ENCODE measurements at places on chromosomes 6 and 20.

GRCh38 chr20:19015351-19016139 lies 196.9 kb upstream of the SLC24A3 start:
- no peak for DNase-seq

DNA sequence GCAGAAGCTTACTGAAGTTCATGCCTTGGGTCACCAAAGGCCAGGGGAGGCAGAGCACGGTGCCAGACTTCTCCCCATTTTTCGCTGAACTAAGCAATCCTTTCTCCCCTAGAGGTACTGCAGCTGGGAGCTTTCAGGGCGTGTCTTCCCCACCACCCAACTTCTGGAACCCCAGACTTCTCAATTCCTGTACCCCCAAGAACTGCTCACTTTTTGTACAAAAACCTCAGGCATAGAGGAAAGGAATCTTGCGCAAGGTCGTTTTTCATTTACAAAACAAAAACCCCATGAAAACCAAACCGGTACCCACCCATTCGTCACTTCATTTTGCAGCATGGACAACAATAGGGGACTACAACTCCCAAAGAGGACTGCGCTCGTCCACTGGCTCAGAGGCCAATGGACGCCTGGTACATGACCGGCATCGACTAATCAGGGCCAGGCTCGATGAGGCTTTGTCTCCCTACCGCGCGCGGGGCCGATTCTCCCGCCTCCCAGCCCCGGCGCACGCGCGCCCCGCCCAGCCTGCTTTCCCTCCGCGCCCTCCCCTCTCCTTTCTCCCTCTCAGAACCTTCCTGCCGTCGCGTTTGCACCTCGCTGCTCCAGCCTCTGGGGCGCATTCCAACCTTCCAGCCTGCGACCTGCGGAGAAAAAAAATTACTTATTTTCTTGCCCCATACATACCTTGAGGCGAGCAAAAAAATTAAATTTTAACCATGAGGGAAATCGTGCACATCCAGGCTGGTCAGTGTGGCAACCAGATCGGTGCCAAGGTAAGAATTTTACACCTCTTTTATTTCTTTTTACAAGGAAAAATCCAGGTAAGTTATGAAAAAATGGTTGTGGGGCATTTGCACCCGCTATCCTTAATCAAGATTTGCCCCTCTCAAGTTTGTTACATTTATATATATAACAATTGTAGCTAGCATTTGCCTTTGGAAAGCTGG lies at the start of gene TUBB:
TUBB (plus strand) TSS at position 562 of the 947 bp plus-strand sequence; CDS start at position 717, 155 bp downstream.
- DNase-seq: peak; percentile 94

DNA sequence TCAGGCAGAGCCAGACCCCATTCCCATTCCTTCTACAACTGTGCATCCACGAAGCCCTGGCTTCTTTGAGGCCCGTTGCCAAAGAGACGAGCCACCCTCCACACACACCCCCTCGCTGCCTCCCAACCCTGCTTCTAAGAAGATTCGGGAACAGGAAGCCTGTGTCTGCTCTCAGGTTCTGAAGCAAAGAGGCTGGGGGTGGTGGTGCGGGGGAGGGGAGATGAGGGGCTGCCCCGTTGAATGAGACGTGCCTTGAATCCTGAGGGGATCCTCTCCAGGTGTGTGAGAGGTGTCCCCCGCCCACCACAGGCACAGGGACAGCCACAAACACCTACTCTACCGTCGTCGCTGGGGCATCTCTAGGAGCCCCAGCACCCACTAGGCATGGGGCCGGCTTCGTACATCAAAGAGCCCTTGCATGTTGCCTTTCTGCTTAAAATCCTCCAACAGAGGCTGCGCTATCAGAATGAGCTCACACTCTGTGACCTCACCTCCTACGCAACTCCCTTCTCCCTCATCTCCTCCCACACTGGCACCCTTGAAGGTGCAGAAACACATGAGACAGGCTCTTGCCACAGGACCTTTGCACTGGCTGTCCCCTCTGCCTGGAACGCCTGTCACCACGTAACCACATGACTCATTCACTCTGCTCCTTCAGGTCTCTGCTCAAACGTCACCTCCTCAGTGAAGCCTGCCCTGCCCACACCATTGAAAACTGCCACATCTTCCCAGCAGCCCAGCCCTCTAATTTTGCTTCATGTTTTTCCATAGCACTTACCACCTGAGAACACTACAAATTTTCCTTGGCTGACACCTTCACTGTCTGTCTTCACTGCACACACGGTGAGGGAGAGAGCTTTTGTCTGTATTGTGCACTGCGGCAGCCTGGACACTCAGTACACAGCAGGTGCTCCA lies 58.5 kb downstream of the PREX1 start:
- DNase-seq: peak; percentile 88

DNA sequence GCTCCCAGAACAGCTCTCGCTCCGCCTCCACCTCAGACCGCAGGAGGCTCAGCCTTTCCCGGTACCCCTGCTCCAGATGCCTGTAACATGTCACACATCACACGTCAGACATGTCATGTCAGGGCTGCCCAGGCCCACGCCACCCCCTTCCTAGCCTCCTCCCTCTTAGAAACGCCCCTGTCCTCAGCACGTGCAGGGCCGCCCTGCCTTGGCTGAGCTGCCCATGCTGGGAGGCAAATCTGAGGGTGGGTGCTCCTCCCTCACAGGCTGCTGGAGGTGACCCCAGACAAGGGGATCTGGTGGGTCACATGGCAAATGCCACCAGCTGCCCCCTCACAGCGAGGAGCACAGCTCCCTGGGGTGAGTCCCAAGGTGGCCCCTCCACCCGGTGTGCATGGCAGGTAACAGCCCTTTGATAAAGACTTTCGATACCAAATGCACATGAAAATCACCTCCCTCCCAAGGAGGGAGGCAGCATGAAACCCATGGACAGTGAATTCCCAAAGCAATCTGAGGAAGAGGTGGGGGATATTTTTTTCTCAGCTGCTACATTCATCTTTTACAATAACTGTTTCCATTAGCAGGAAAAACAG lies 84.1 kb downstream of the GINS1 start:
- no peak for DNase-seq

- DNase-seq: no peak
Measured at GRCh38 chr20:45433316-45433715, 17.4 kb downstream of the PIGT start.

GRCh38 chr6:11425431-11425871 lies 112.1 kb upstream of the TMEM170B start:
- no peak for DNase-seq

DNA sequence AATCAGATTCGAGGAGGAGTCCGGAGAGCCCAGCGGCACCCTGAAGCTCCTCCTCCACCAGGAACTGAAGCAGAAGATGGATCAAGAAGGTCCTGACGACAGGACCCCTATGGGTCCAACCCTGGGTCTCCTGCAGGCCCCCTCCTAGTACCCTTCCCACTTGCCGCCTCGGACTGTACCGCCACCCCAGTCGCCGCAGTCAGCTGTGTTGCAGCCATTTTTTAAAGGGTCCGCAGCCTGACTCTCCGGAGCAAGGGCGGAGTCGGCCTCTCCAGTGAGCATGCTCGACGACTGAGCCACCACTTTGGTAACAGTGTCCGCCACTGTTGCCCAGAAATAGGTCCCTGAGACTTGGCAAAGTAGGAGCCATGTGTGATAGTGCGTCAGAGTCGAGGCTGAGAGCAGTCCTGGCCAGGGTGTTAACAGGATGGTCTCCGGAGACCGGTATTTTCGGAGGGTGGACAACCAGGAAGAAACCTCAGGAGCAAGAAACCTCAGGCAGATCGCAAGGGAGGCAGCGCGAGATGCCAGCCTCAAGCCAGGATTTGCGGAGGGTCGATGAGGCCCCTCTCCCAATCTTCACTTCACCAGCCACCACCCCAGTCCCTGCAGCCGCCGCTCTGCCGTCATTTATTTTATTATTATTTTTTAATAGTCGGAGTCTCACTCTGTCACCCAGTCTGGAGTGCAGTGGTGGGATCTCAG lies 294.6 kb upstream of the ZNF337 start:
- DNase-seq: no peak

DNA sequence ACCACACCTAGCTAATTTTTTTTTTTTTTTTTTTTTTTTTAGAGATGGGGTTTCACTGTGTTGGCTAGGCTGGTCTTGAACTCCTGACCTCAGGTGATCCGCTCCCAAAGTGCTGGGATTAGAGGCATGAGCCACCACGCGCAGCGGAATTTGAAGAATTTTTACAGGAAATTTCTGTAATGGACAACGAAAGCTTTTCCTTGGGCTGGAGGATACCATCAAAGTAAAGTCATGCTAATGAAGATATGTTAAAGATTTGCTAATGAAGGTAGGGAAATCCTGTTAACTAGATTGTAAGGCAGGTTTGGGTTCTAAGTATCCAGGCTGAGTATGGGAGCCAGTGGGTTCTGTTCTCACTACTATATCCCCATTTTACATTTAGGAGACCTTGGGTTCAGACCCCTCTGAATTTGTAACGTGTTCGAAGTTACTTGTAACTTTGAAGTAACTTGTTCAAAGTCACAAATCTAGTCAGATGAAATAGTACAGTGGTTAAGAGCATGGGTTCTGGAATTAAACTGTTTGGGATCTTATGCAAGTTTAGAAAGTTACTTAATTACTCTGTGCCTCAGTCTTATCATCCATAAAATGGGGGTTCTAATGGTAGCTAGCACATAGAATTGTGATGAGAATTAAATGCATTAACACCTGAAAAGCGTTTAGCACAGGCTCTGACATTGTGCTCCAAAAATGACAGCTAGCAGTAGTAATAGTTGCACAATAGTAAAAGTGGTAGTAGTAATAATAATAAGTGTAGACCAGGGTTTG lies 123.4 kb upstream of the GPR6 start:
- no peak for DNase-seq

DNA sequence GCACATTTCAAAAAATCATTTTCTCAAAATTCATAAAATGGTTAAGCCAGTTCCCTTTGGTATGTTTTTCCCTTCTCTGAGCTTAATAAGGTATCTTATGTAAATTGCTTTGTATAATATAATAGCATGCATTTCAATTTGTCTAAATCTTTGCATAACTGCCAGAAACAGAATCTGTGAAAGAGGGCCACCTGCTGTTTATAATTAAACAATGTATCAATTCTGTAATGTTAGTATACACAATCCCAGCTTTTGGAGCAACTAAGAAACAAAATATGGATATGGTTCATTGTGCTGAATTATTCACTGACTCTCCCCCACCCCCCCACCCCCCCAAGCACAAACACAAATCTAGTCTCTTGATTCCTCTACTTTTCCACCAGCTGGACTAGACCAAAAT lies 54.8 kb downstream of the GPX5 start:
- no peak for DNase-seq

- DNase-seq: no peak
Measured at GRCh38 chr6:89372506-89372901, 20.0 kb upstream of the UBE2J1 start.

DNA sequence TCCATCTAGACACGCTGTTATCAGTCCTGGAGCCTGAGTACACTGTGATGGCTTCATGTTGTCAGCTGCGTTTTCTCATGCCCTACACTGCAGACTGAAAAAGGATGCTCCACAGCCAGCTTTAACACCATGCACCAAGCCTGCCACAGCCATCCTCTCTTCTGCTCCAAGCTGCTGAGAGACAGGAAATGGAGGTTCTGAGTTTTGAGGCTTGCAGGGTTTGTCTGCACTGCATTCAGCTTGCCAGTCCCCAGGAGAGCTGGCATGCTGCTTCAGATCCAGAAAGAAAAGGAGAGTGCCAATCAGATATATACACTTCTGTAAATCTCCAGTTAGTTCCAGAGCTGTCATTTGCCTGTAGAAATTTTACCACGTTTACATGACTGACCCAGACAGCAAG lies 550.7 kb upstream of the FLRT3 start:
- no peak for DNase-seq

- DNase-seq: no peak
Measured at GRCh38 chr6:135096403-135097130, 41.9 kb upstream of the HBS1L start.

DNA sequence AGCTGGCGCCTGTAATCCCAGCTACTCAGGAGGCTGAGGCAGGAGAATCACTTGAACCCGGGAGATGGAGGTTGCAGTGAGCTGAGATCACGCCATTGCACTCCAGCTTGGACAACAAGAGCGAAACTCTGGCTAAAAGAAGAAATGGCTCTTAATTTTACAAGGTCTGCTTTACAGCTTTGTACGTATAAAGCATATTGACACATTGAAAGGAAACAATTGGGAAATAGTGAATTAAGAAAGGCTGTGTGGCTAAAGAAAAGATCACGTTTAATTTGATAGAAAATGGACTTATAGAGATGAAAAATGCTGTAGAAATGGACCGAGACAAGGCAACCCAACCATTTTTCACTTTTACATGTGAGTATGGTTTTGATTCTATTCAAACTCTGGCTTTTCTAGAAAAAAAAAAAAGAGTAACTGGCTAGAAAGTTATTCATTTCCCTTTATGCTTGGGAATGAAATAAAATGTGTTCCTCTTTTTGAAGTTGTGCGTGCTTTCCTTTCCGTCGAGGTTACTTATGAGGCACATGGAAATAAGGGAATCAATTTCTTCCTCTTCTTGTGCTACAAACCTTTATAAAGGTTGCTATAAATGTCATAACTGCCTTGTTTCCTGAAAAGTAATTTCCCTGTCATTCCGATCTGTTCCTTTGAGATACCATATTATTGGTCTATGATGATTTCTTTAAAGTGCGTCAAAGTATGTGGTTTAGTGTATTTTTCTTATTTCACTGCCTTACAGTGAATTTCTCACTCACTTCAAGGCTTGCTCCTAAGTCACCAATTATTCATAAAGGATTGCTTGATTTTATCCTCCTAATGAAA lies 29.4 kb downstream of the PFDN4 start:
- DNase-seq: no peak

DNA sequence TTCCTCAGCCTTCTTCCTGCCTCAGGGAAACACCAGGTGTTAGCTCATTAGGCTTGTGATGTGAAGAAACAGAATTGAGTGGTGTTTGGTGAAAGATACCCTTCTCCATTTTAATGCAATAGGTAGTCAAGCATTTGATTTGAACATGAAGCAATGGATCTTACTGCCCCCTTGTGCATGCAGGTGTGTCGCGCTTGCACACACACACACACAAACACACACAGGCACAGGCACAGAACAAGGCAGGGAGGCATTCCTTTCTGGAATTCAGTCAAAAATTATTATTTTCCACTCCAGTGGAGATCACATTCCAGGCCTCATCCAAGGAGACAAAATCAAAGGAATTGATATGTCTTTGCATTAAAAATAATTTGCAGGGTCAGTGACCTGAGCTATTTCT lies 667.0 kb upstream of the MARCKS start:
- DNase-seq: no peak

All from activated naive CD4-positive, alpha-beta T cell treated with anti-CD3 and anti-CD28 coated beads, Interleukin-2, amount 50 U/mL, for 72 hours (primary cell).